NCI-H460 (cell line): ENCODE measurements at places on chromosomes 12 and 14.
A peak's percentile ranks its signal among the peaks of the same experiment; 100 is the strongest.

- DNase-seq, result no peak
Observed at GRCh38 chr14:35134329-35135123, 12.2 kb downstream of the PRORP start.

- DNase-seq, result no peak
Observed at GRCh38 chr14:90599339-90599738, 202.5 kb downstream of the CALM1 start.

GRCh38 chr12:4856596-4856995 is 53.1 kb upstream of the KCNA1 start:
- no peak for DNase-seq

DNA sequence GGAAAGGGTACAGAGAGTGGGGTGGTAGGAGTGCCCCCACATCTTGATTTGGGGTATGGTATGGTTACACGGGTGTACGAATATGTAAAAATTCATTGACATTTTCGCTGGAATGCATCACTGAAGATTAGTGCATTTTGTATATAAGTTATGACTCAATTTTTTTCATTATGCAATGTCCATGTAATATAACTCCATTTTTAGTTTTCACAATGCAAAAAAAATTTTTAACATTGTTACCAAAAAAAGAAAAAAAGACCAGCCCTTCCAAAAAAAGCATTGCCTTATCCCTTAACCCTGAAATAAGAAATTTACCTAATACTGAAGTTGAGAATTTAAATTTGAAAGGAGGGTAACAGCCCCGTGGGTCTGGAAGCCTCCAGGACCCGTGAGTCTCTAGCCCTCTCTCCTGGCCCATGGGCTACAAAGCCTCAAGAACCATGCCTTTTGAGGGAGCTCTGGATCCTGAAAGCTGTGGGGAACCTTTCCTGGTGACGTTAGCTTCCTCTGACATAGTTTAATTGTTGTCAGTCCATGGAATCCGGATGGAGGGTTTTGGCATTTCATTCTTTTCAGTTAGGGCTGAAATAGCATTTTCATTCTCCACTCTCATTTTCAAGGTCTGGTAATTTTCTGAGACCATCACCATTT is 55.6 kb upstream of the ACTN1 start:
- no peak for DNase-seq

DNA sequence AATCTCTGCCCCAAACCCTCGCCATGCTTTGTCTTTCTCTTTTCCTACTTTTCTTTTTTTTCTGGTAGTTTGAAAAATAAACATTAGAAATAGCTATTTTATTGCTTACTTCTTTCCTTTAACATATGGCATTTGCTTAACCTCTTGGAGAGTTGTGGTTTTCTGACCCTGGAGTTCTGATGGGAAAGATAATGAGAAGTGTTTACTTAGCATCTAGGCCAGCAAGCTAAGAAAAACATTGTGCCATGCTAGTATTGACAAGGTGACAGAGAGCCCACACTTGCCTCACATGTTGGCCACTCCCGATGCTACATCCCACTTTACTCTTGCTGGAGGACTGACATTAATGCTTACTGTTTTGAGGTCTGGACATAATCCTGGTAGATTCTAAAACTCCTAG is 886.2 kb downstream of the DIO2 start:
- DNase-seq, result peak; percentile 28

- no peak for DNase-seq
Observed at GRCh38 chr12:49863946-49864797, 21.3 kb upstream of the BCDIN3D start.

DNA sequence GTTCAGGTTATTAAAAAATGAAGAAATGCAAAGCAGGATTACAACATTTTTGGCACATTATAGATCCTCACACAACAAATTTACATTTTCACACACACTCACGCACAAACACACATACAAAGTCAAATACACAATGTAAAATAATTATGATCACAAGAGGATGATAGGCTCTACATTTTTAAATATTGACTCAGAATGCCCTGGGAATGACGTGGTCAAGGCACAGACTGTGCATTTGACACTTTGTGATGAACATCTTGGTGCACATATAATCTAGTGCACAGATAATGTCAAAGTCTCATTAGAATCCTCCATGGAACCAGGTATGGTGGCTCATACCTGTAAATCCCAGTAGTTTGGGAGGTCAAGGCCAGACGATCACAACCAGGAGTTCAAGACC is 49.4 kb downstream of the DPF3 start:
- no peak for DNase-seq

DNA sequence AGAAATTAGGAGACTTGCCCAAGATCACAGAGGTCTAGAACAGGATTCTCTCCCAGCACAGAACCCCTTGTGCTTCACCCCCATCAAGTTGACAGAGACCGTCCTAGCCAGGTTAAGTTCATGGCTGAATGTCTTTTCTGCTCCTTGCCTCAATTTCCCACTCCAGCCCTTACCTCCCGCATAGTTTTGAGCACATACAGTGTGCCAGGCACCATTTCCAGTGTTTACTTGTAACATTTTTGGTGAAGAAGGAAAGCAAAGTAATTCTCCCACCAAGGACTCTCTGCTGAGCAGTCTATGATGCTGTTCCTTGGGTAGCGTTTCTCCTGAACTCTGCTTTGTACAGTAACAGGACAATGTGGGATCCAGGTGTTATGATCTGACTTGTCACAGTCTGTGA is 1.2 kb downstream of the ABHD4 start:
- no peak for DNase-seq

GRCh38 chr12:123916729-123917128 is 55.9 kb downstream of the CCDC92 start:
- no peak for DNase-seq

DNA sequence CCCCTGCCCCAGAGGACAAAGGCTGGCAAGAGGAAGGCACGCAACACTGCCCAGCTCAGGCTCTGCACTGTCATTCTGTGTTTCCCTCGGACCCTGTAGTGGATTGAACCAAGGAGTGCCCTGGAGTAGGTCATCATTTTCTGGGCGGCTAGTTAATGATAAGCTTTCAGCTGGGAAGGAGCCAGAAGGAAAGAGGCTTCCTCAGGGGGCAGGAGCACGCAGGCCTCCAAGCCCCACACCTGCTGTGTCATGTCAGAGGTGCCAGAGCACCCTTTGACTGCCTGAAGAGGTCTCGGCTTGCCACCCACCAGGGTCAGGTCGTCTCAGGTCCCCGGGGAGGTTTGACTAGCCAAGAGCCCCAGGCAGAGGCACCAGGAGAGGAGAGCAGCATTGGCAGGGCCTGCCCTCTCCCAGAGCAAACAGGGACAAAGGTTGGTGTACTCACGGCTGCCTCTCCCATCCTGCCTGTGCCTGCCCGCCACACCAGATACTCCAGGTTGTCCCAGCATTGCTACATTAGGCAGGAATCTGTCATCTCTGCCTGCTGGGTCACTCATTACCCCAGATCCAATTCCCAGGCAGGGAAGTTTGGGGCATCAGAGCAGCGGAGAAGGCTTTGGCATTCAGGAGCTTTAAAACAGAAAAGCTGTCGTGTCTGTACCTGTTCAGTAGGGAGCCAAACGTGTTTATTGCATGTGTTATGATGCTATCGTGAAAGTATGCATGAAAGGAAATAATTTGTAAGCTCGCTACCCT is 33.5 kb upstream of the ATP2A2 start:
- no peak for DNase-seq

DNA sequence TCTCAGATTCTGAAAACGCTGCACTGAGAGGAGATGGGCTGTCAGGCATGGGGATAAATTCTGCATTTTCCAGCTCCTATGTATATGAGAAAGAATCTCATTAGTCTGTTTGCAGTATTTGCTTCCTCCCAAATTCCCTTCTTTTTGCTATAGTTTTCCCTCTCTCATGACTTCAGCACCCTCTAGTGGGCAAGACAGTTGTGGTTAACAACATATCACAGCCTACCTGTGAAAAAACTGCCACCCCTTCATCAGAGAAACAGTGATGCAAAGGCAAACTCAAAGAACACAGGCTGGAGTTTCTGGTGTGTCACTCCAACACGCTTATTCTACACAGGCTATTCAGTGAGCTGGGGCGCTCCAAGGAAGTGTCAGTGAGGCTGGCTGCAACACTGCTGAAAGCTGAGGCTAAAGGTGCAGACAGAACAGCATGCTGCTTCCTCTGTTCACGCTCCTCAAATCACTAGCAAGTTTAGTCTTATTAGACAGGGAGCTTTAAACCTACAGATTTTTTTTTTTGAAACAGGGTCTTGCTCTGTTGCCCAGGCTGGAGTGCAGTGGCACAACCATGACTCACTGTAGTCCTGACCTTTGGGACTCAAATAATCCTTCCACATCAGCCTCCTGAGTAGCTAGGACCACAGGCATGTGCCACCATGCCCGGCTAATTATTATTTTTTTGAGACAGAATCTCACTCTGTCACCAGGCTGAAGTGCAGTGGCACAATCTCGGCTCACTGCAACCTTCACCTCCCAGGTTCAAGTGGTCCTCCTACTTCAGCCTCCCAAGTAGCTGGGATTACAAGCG is 19.3 kb downstream of the ZC2HC1C start:
- peak; percentile 66 for DNase-seq

GRCh38 chr12:89464974-89465592 is 59.5 kb downstream of the GALNT4 start:
- no peak for DNase-seq

- no peak for DNase-seq
Observed at GRCh38 chr12:50344245-50344644, 52.2 kb downstream of the FAM186A start.

DNA sequence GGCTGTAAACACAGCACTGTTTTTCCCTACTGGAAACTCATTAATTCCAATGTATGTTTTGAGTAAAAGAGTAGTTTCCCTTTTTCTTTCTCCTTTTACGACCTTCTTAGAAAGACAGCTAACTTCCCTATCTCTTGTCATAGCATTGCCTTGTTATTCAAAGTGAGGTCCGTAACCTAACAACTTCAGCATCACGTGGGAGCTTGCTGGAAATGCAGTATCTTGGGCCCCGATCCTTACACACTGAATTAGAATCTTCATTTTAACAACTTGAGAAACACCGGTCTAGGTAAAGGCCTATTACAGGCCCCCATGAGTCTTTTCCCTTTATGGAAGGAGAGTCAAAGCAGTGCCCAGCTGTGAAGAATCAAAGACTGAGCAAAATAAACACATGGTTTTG is 230.7 kb upstream of the PRKD1 start:
- no peak for DNase-seq

- peak; percentile 66 for DNase-seq
Observed at GRCh38 chr12:32486158-32486557, 86.8 kb downstream of the FGD4 start.

DNA sequence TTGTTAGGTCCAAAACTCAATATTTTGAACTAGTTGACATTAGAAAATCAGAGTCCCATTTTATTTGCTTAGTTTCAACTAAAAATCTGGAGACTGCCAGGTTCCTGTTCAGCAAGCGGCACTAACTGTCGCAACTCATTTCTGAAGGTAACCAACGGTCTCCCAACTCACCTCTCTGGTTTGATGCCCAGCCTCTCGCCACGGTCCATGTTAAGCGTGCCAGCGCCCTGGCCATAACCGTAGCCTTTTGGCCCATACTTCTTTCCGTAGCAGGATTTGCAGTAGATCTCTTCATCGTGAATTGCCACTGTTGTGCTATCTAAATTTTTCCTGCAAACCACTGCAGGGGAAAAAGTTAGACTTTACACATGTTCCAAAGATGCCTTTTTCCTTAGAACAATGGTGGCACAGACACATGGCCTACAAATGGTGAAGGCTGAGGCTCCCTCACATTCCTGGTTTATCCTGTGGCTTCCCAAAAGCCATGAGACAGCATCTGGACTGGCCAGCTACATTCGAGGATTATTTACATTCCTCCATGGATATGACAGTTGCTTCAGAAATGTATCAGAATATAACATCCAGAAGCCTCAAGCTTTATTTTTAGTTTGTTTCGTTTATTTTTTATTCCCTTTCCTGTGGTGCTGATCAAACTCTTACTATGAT is 15.7 kb downstream of the CSRP2 start:
- DNase-seq, result no peak
